ENCODE measurements at places on chromosomes 3 and 15. TPM values are rescaled to one million over a fixed set of nuclear protein-coding genes. Genes with fewer than 3 reads are reported as not detected.

Gene BLM
- 2.2 TPM for total RNA-seq

DNA sequence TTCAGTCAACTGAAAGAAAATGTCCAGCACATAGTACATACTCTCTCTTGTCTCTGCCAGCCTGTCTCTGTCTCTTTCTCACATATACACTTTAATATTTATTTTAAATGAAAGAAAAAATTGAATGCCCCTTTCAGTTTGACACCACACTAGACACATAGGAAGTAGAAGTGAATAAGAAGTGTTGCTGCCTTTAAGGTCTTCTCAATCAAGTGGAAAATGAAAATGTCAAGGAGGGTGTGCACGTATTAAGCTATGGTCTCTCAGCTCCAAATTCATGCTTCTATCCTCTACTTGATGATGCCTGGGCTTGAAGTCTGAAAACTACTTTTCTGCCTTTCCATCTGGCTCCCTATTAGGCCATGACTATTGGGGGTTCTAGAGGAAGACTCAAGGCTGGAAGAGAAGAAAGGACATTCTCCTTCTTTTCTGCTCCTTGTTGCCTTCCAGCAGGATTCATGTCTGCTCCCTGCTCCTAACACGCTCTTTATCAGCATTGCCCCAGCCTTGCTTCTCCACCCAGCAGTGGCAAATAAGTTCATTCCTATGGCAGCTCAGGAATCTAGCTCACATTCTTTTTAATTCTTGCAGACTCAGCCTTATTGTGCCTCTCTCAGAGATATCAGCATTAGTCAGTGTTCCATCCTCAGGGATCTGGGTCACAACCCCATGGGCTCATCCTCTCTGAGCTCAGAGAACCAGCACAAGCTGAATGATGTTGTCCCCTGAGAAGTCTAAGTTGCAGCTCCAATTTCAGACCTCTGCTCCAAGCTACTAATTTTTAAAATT, 609.1 kb upstream of the GRM7 start:
- H3K4me1 ChIP-seq, result no peaks in the 10 kb centered on the region
- H3K27me3 ChIP-seq, result no peaks in the 10 kb centered on the region
- no peak overlapping the region for H3K4me3 ChIP-seq
- no peaks in the 10 kb centered on the region for H3K36me3 ChIP-seq

Gene ITIH3
- 0.64 TPM for total RNA-seq

Gene GOLGA8G
- total RNA-seq, result not detected

- no peak for DNase-seq
- H3K4me3 ChIP-seq, result no peak overlapping the region
- no peaks in the 10 kb centered on the region for H3K27me3 ChIP-seq
Measured at GRCh38 chr3:169218314-169218983, 445.1 kb downstream of the MECOM start.

DNA sequence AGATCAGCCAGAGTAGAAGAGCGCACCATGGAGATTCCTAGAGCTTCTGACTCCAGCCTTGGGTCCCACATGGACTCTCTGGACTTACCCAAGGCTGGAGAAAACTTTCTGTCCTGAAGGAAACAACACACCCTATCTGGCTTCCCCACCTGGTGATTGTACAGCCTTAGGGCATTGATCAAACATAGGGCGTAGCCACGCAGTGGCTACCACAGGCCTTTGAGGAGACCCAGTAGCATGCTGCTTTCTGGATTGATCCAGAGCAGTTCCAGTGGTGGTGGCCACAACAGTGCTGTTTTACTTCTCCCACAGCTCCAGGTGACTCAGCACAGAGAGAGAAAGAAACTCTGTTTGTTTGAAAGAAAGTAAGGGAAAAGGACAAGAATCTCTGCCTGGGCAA, 23.5 kb downstream of the PYDC2 start:
- H3K36me3 ChIP-seq, result no peaks in the 10 kb centered on the region
- H3K27me3 ChIP-seq, result no peaks in the 10 kb centered on the region
- H3K4me1 ChIP-seq, result no peaks in the 10 kb centered on the region
- no peak overlapping the region for H3K27ac ChIP-seq
- no peak overlapping the region for H3K4me3 ChIP-seq
- DNase-seq, result no peak

Gene OXSR1
- 41.6 TPM for total RNA-seq

DNA sequence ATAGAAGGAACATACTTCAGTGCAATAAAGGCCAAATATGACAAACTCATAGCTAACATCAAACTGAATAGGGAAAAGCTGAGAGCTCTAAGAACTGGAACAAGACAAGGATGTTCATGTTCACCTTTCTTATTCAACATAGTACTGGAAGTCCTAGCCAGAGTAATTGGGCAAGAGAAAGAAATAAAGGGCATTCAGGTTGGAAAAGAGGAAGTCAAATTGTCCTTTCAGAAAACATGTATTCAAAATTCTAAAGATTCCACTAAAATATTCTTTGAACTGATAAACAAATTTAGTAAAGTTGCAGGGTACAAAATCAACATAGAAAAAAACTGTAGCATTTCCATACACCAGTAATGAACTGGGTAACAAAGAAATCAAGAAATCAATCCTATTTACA, 12.2 kb upstream of the ZNF197 start:
- H3K4me3 ChIP-seq, result no peak overlapping the region
- no peaks in the 10 kb centered on the region for H3K27me3 ChIP-seq
- no peak for DNase-seq
- no peak overlapping the region for H3K27ac ChIP-seq

DNA sequence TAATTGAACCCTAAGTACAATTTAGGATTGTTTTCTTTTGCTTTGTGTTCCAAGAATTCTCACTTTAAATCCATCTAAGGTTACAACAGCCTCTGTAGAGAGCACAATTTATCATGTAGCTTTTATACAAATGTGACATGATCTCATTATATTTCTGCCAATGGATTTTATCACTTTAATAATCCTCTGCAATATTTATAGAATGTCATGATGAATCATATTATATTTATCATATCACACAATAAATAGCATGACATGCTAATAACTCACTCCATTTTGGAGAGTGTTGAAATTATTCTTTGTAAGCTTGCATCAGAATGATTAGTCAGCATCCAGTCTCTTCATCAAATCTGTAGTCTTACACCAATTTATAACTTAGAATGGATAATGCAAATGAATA, 280.6 kb upstream of the ZNF717 start:
- H3K27ac ChIP-seq, result no peak overlapping the region
- no peak overlapping the region for H3K4me3 ChIP-seq
- H3K27me3 ChIP-seq, result no peaks in the 10 kb centered on the region
- H3K36me3 ChIP-seq, result no peaks in the 10 kb centered on the region

DNA sequence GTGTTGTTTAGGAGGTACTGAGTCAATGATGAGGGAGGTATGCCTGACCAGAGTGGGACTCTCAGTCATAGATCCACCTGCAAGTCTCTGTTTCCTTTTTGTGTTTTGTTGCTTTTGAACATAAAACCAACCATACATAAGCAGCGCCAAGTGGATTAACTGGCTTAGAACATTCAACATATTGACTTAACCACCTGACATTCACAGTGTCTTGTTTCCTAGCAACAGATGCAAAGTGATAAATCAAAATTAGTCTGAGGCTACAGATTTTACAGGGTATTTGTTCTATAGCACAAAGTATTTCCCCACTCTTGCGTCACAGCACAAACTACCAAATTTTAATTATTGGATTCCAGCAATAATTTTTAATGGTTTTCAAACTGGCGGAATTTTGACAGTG, 283.8 kb downstream of the BBX start:
- H3K4me1 ChIP-seq, result no peaks in the 10 kb centered on the region
- H3K4me3 ChIP-seq, result no peak overlapping the region
- H3K36me3 ChIP-seq, result peaks cover 21% of the 10 kb centered on the region
- no peak overlapping the region for H3K27ac ChIP-seq
- DNase-seq, result no peak

DNA sequence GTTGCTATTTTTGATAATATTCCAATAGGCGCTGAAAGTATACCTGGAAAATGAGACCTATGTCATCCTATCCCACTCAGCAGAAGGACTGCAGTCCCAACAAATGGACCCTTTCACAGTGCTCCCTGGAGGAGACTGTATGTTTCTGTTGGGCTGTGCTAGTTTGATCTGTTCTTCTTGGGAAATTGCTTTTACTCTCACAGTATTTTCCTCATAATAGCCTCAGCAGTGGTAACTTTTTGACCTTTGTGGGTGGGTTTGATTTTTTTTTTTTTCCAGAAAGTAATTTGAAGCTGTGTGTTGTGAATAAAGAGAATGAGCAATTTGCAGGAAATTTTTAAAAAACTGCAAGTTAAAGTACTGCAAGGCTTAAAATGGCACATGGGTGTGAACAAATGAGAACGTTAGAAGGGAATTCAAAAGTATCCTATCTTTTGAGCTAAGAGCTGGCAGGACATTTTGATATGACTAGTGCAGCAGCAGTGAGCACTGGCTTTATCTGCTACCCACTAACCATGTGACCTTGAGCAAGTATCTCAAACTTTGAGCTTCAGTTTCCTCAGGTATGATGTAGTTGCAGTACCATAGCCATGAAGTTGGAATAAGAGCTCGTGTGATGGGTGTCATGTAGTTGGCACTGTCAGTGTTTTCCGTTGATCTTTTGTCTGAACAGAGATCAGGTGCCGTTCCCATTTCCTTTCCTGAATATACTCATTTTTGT, 118.4 kb downstream of the ATG7 start:
- peak overlapping the region; percentile 62 for H3K27ac ChIP-seq
- no peak for DNase-seq
- H3K4me1 ChIP-seq, result peaks cover 3% of the 10 kb centered on the region
- no peaks in the 10 kb centered on the region for H3K27me3 ChIP-seq

GRCh38 chr3:123026565-123027291, 835 bp downstream of the SEMA5B start:
- peaks cover 41% of the 10 kb centered on the region for H3K27me3 ChIP-seq
- H3K27ac ChIP-seq, result no peak overlapping the region
- H3K4me3 ChIP-seq, result peak overlapping the region; percentile 46
- H3K4me1 ChIP-seq, result peaks cover 8% of the 10 kb centered on the region

- no peaks in the 10 kb centered on the region for H3K27me3 ChIP-seq
- H3K4me1 ChIP-seq, result no peaks in the 10 kb centered on the region
- H3K36me3 ChIP-seq, result no peaks in the 10 kb centered on the region
Measured at GRCh38 chr15:38196076-38196475, 56.6 kb upstream of the SPRED1 start.

All from breast epithelium (tissue), 4 donors.